ENCODE measurements at places on chromosomes 1 and 21. TPM values are rescaled to one million over a fixed set of nuclear protein-coding genes. Genes with fewer than 3 reads are reported as not detected.

DNA sequence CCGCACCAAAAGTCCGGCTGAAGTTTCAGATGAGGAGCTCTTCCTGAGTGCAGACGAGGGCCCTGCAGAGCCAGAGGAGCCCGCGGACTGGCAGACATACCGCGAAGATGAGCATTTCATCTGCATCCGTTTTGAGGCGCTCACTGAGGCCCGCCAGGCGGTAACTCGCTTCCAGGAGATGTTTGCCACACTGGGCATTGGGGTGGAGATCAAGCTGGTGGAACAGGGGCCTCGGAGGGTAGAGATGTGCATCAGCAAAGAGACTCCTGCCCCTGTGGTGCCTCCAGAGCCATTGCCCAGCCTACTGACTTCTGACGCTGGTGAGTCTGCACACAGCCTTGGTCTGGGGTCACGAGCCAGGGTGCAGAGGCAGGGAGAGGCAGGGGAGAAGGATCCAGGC, 84.7 kb downstream of the TRIM11 start:
- DNase-seq, result no peak

DNA sequence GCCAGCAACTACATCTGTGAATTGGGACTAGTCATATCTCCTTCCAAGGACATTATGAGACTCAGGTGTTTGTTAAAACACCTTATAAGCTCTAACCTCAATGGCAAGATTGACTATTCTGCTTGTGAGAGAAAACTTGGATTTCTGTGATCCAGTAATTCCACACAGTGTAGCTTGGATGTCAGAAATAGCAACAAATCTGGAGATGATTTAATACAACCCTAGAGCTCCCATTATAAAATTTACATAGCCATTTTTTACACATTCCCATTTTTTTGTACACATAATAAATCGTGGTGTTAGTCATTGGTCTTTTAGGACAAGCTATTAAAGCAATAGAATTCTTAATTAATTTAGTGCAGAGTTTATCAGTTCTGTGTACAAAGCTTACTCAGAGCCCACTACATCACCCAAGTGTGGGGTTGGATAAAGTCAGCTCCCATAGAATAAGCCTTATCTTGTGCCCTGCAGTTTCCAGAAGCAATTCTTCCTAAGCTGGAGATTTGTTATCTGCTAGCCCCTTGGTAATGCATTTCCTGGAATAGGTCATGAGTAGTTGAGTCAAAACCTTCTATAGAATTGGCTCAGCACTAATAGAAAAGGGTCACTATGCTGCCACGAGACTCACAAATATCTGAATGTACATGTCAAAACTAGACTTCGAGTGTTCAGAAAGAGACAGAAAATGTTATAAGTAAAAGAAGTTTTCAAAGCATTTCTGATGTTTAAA, 434.0 kb upstream of the RUNX1 start:
- no peak for DNase-seq

GRCh38 chr1:211900441-211900840, 69.9 kb upstream of the LPGAT1 start:
- no peak for DNase-seq

GRCh38 chr21:36200081-36200561, 43.5 kb downstream of the DOP1B start:
- DNase-seq, result no peak

Gene LCE1E
- total RNA-seq, result not detected

Gene OR2M3
- not detected for total RNA-seq

Gene TNFAIP8L2
- total RNA-seq, result 33.1 TPM

Gene OR10X1
- total RNA-seq, result not detected

All from naive thymus-derived CD8-positive, alpha-beta T cell (primary cell).